ENCODE measurements at places on chromosomes 4 and X.

GRCh38 chr4:109432696-109433095 lies 919 bp upstream of the SEC24B start:
- DNase-seq: no peak

- DNase-seq: no peak
Observed at GRCh38 chrX:20743046-20743445, 476.3 kb upstream of the RPS6KA3 start.

- no peak for DNase-seq
Observed at GRCh38 chr4:116531870-116532269, 553.5 kb downstream of the TRAM1L1 start.

DNA sequence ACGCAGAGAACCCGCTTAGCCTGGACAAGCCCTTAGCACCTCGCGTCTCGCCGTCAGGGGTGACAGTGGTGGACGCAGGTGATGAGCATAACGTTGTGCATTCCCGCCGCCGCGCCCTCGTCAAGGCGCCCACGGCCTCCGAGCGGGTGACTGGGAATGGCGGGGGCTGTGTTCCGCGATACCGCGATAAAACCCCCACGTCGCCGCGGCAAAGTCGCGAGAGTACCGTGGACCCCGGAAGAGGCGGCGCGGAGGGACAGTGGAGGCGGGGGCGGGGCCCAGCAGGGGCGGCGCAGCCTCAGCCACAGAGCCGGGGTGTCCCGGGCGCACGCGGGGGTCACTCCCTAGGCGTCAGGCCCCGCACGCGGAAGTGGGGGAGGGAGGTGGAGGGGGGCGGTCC lies 53.8 kb downstream of the ZFYVE28 start:
- DNase-seq: peak; percentile 74

GRCh38 chr4:101065346-101065745 lies 282.0 kb downstream of the PPP3CA start:
- DNase-seq: no peak

DNA sequence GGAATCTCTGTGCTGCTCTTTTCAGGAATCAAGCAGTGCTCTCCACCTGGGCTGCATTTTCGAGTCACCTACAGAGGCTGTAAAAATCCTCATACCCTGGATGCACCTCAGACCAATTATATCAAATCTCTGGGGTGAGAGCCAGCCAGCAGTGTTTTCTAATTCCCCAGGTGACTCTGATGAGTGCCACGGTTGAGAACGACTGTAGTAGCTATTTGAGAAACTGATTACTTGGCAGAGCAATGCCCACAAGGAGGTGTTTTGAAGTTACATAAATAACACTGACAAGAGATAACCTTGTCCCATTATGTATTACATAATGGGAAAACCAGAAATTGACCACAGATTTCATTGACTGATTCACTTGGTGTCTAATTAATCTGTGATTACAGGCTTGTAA lies 46.8 kb downstream of the CLCN4 start:
- no peak for DNase-seq

GRCh38 chr4:87354168-87355102 lies 31.8 kb upstream of the HSD17B13 start:
- DNase-seq: no peak

DNA sequence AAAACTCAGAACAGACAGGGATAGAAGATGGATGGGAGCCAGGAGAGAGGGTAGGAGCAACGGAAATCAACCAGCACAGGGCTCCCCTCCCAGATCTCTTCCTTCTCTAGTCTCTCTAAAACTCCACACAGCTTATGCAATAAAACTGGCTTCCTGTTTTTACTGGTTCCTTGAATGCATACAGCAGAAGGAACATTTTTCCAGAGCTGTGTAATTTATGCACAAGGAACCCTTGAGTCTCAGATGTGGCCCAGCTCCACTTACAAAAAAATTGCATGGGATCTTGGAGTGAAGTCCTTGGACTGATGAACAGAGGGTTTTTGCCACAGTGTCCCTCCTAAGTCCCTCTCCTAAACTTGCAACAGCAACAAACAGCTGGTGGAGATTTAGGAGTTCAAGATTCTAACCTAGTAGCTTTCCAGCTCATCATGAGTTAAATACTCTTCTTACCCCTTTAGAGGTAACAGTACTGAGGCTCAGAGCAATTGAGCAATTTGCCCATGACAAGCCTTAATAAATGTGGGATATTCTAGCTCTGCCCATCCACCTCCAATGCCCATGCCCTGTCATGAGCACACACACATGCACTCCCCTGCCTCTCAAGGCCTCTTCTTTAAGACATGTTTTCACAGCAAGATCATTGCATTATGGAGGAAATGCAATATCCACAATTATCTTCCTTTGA lies 18.4 kb upstream of the CC2D2A start:
- DNase-seq: no peak

DNA sequence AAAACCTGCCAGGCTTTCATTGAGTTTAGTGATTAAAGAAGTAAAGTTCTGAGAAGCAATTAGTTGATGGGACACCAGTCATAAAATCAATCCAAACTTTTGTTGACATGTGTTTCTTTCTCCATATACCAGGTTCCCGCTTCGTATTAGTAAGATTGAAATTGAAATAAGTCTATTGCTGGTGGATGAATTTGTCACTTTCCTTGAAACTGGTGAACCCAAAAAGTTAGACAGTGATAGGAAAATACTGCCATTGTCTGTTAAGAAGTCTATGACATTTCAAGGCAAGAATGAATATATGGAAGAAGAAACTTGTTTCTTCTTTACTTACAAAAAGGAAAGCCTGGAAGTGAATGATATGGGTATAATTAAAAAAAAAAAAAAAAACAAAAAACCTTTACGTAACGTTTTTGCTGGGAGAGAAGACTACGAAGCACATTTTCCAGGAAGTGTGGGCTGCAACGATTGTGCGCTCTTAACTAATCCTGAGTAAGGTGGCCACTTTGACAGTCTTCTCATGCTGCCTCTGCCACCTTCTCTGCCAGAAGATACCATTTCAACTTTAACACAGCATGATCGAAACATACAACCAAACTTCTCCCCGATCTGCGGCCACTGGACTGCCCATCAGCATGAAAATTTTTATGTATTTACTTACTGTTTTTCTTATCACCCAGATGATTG lies at the start of gene CD40LG:
Gene CD40LG, plus strand, starts transcription at position 482 of the 684 bp plus-strand sequence. Its CDS starts 91 bp downstream, at position 573.
- no peak for DNase-seq

DNA sequence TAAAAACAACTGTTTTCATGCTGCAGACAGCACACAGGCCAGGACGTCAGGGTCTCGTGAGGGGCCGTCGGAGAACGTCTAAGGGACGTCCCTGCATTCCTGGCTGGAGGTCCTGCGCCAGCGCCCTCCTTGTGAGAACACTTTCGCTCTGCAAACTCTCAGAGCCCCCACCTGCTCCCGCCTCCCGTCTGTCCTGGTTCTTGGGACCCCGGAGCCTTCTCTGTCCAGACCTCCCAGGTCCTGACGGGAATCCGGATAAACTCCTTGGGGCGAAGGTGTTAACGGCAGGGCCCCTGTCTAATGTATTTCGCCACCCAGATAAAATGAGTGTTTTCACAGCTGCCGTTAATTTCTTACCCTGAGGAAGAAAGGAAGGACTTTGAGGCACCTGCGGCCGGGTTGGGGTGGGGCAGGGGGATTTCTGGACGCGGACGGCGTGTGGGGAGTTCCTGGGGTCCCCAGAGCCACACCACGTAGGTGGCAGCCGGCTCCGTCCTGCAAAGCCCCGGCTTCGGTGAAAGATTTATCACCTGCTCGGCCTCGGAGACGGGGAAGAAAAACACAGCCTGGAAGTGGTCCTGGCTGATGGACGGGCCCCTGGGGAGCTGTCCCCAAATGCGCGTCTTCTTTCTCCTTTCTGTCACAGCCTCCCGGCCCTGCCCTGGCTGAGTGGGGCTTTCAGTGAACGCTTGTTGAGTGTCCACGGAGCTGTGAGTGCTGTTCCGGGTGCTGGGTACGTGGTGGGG lies 35.1 kb upstream of the PPP2R3B start:
- no peak for DNase-seq
